Frontal cortex (tissue), 4 donors: ENCODE measurements at places on chromosomes 5 and 9.
A peak's percentile ranks its signal among the peaks of the same experiment; 100 is the strongest.

DNA sequence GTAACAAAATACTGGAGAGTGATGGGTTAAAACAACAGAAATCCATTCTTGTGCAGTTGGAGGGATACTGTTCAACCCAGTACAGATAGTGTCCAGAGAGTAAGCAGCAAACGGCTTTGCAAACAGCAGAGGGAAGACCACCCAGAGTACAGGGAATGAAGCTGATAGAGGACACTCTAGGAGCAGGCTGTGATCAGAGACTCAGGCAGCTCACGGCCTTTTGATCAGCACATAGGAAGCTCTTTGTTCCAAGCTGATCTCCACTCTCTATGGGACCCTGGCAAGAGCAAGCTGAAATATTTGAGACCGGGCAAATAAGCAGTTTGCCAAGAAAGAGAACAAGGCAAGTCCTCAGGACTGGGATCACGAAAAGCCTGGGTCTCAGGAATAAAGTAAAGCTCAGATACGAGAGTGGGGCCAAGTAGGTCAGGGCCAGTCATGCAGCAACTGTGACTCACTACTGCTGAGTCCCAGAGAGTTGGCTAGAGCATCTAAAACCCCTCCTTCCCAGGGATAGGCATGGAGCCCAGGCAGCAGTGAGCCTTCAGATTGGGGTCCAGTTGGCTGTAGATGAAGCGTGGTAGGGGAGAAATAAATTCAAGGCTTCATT lies 52.4 kb downstream of the MELK start:
- peak; percentile 38 for DNase-seq

GRCh38 chr9:131237291-131237690 lies 39.0 kb downstream of the FAM78A start:
- no peak for DNase-seq

DNA sequence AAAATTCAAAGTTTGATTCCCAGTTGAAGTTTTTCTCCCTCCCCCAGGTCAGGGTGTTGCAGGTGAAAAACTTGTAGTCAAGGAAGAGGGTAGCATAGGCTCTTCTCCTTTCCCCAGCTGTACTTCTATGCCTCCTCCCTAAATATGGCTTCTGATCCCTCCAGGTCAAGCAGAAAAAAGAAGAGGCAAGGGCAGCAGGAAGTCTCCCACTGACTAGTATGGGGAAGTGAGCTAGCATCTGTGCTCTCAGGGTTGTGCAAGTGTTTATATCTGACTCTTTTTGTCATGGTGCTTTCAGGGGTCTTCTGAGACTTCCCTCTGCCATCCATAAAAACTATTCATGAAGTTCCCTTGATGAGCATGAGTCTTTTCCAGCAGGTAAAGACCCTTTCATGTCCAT lies 76.0 kb downstream of the ATPSCKMT start:
- DNase-seq, result no peak

- DNase-seq, result no peak
Measured at GRCh38 chr9:130421802-130422276, 22.9 kb upstream of the ASS1 start.

DNA sequence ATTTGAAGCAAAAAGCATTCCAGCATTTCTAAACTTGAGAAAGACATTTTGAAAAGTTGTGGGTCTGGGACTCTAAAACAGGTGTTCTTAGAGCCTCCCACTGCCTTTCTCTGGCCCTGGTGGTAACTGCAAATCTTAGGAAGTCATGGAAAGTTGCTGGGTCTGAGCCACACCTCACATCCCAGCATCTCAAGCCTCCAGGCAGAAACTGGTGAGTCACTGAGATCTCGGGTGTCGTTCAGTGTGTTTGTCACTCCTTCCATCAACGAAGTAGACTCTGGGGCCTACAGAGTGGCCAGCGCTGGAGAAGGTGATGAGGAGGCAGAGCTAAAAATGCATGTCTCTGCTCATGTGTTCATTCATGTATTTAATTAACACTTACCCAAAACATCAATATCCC lies 59.6 kb upstream of the C5orf58 start:
- no peak for DNase-seq

DNA sequence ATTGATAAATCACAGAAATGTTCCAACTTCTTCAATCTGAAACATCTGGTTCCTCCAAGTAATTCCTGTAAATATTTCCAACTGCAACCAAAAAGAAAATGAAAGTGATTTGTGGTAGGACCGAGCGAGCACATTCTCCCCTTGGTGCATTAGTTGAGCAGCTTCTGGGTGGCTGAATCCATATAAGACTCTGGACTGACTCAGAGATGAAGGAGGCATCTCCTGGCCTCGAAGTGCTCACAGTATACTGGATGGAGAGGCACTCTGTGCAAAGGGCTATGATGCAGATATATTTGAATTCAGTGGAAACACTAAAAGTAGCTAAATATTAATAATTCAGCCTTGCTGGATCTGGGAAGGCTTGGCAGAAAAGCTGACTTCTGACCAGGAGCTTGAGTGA lies 265.0 kb downstream of the MARCHF11 start:
- DNase-seq, result no peak

GRCh38 chr9:6781476-6781875 lies 23.7 kb downstream of the KDM4C start:
- no peak for DNase-seq

DNA sequence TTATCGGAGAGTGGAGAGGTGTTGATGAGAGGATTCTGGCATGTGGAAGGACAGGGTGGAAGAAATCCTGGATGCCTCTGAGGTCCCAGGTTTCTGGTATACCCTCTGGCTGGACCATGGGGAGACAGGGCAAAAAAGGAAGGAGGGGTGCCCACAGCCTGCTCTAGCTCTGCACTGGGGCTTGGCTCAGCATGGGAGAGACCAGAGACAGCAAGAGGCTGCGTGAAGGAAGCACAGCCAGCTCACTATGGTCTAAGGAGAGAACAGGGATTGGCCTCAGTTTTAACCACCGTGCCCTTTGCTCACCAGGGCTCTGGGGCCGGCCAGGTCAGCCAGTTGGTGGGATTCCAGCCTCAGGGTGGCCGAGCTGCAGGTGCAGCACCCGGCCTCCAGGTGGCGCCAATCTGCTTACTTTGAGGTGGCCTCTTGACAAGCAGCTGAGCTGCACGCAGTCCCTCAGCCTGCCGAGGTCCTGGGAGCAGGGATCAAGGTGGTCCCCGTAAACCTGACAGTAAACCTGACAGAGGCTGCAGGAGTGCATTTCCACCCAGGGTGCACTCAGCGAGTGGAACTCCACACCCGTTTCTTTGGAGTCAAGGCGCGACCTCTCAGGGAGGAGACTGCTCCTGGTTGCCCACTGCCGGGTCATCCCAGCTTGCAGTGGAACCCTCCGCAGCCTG lies 25.0 kb upstream of the SPTLC1 start:
- DNase-seq, result peak; percentile 55

- DNase-seq, result peak; percentile 44
Measured at GRCh38 chr9:32378496-32378895, 5.9 kb upstream of the ACO1 start.

- no peak for DNase-seq
Measured at GRCh38 chr5:114648940-114649339, 287.1 kb downstream of the KCNN2 start.

DNA sequence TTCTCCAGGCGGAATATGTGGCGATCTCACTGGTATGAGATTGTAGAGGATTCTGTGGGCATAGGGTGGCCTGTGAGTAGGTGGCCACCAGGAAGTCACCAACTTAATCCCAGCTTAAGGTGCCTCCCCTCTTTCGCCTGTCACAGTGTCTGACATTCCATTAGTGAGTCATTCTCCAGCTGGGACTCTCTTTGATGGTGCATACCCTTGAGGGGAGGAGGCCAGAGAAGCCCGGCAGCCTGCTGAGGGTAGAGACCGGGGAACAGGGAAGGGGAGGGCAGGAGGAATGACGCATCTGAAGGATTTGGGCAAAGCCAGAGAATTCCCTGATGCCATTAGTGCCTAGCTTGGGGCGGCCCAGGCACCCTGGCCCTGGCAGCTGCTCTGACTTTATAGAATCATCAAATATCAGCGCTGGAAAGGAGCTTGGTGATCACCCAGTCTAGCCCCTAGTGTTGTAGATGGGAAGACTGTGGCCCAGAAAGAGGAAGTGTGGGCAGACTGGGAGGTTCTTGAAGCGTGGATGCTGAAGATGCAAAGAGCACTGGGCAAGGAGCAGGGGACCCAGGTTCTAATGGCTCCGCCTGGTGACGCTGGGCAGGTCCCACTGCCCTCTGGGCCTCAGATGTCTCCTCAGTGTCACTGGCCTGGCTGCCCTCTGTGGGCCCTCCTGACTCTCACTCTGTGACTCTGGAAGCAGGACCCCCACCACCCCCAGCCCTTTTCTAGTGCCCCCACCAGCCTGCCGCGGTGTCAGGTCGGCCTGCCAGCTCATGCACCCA lies 41.4 kb downstream of the DAB2IP start:
- no peak for DNase-seq

DNA sequence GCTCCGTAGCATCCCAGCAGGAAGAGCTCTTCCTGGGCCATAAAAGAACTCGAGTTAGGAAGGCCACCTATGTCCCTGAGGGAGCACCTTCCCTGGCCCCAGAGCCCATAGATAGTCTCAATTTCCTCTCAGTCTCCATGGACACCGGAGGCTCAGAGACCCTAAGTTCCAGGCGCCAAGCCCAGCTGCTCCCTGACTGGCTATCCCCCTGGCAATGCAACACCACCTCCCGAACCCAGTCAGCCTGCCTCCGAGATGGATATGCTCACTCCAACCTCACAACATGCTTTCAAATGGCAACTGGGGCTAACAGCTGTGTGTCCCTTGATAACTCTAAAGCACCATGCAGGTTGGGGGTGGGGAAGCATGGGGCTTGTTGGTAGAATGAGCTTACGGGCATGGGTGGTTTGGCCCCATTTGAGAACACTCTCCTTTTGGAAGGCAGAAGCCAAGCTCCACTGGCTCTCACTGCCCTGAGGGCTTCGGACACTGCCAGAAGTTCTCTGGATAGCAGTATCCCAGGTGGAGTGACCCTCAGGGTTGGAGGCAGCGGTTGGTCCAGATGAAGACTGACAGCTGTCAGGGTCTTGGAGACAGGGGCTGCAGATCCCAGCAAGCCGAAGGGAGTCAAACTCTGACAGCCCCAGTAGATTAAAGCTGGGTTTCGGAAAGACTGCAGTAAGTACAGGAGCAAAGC lies 165.3 kb downstream of the PAX5 start:
- DNase-seq, result no peak

DNA sequence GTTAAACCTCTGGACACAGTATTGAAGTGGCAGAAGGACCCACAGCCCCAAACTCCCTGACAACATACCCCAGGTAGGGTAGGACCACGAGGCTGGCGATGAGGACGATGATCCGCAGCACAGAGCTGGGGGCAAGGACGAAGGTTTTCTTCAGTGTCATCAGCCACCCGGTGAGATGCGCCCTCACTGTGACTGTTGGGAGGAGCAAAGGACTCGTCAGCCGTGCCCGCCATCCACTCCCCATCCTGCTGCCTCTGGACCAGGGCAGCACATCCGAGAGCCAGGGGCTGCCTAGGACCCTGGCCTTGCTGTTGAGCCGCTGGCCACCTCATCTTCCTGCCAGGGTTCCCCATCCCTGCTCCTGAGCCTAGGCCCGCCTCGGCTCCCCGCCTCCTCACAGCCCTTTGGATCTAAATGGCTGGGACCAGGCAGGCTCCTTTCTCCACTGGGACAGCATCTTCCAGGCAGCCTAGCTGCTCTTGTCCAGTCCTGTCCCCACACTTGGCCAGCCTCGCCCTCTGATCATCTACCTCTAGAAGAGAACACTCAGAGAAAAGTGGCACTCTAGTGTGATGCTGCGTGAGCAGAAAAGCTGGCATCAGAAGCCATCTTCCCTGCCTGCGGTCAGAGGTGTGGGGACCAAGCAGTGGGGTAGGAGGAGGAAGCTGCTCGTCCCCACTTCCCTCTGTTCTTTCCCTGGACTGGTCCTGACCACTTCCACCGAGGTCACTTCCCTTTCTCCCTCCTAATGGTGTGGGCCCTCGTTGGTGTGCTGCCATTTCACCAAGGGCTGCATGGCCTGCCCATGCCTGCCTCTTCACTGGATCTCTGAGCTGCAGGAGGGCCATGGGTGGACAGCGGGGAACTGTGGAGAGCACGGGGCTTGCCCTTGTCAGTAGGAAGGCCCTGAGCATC lies 49.2 kb downstream of the OTULIN start:
- DNase-seq, result no peak

GRCh38 chr9:92739346-92739970 lies 25.2 kb downstream of the BICD2 start:
- no peak for DNase-seq

DNA sequence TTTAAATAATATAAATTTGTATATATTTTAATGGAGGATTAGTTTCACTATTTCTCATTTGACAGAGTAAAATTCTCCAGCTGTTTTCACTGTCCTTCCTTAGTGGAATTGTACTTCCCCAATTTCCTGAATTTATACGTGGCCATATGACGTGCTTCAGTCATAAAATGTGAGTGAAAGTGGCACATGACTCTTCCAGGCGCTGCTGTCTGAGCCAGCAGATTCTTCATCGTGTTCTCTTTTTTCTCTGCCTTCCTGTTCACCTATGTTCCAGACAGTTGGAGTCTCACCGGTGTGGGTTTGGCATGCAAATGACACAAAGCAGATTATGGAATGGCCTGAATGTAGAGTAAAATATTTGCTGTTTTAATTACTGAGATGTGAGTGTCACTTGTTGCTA lies 684.1 kb downstream of the SEMA5A start:
- DNase-seq, result no peak

DNA sequence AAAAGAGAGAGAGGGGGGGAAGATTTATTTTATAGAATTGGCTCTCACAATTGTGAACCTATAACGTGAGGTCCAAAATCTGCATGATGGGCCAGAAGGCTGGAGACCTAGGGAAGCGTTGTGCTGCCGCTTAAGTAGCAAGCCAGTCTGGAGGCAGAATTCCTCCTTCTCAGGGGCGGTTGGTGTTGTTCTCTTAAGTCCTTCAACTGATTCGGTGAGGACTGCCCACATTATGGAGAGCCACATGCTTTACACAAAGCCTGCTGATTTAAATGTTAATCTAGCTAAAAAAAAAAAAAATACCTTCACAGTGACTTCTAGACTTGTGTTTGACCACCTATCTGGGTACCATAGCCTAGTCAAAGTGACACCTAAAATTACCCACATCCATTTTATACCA lies 64.2 kb upstream of the CKS2 start:
- DNase-seq, result no peak

- no peak for DNase-seq
Measured at GRCh38 chr5:140118302-140118936, 4.5 kb downstream of the PURA start.

DNA sequence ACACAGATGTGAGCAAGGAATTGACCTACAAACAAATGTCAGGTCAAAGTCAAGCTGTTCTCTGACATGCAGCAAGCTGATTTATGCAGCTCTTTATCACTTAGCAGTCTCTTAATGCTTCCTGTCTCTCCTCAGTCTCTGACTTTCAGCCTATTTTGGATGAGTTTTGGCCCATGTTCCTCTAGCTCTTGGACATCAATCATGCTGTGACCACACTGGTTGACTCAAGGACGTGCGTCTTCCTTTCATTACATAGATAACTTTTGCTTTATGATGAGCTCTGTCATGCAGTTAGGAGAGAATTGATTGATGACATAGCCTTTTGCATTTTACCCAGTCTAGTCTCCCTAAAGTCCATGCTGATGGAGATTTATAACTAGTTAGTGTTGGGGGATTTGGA lies 9.4 kb upstream of the REEP5 start:
- no peak for DNase-seq

DNA sequence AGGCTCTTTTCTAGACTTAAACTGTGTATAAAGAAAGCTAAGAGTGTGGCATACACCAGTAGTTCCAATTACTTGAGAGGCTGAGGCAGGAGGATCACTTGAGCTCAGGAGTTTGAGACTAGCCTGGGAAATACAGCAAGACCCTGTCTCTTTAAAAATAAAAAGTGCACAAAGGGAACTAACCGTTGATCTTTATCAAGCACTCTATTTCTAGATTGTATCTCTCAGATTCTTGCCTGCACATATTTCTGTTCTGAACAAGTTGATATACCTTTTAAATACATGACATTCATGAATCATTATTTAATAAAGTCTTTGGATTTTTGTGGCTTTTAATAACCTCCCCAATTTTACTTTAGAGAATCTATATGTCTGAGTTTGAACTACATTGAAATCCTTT lies 47.2 kb downstream of the HMGCR start:
- DNase-seq, result no peak
